SJCRH30 (cell line): ENCODE measurements at places on chromosomes 2 and 18.

DNA sequence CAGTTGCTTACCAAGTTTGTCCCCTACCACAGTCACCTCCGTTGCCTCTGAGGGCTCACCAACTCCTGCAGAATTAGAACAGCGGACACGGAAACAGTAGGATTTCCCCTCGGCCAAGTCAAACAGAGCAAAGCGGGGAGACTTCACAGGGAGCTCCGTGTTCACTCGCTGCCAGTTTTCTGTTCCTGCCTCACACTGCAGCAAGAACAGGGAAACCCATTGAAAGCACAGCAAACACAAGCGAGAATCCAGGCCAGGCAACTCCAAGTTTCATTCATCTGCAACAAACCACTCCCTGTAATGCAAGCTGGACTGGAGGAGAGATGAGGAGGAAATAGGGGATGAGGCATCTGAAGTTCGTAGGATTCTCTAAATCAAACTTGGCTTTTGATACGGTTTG is 84.2 kb downstream of the MYOM1 start:
- H3K27ac ChIP-seq: no peak overlapping the region
- H3K27me3 ChIP-seq: no peaks in the 10 kb centered on the region
- no peaks in the 10 kb centered on the region for H3K4me1 ChIP-seq
- H3K4me3 ChIP-seq: no peak overlapping the region

- DNase-seq: no peak
- H3K27me3 ChIP-seq: peaks cover 4% of the 10 kb centered on the region
- H3K27ac ChIP-seq: no peak overlapping the region
- H3K4me3 ChIP-seq: no peak overlapping the region
Observed at GRCh38 chr2:1584691-1585485, 159.4 kb downstream of the PXDN start.

DNA sequence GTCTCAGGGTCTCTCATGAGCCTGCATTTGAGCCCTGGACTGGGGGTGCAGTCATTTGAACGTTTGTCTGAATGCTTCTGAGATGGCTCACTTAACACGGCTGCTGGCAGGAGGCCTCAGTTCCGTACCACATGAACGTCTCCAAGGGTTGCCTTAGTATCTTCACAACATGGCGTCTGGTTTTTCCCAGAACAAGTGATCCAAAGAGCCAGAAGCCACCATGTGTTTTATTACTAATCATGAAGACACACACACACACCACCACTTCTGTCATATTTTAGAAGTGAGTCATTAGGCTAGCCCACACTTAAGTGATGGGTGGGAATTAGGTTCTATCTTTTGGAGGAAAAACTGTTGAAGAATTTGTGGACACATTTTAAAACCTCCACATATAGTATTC is 15.0 kb upstream of the MYO1B start:
- no peak overlapping the region for H3K4me3 ChIP-seq
- H3K4me1 ChIP-seq: peaks cover 8% of the 10 kb centered on the region
- no peaks in the 10 kb centered on the region for H3K36me3 ChIP-seq

- no peaks in the 10 kb centered on the region for H3K36me3 ChIP-seq
- peak; percentile 22 for DNase-seq
- no peaks in the 10 kb centered on the region for H3K4me1 ChIP-seq
- H3K27ac ChIP-seq: no peak overlapping the region
Observed at GRCh38 chr18:69469444-69469919, 68.8 kb downstream of the DOK6 start.

DNA sequence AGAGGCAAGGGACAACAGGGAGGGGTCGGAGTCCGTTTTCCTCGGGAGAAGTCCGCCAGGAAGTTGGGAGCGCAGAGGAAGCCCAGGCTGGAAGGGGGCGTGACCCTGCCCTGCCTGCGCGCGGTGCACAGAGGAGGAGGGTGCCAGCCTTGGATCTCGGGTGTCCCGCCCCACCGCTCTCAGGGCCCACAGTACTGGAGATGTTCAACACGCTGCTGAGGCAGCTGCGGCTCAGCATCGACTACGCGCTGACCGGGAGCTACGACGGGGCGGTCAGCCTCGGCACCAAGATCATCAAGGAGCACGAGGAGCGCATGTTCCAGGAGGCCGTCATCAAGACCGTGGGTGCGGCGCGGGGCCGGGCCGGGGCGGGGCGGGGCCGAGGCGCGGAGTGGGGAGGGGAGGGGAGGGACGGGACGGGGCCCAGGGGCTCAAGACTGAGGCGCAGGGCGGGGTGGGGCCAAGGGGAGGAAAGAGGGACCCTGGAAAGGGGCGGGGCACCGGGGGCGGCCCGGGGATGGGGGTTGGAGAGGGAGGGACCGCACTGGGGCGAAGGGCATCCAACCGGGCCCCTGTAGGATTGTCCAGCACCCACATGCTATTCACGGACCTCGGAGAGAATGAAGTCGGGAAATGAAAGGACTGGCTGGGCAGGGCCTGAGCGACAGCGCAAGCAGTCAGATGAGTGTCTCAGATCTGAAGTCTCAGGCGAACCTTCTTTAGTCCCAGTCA is 36.6 kb downstream of the POMC start:
- no peaks in the 10 kb centered on the region for H3K36me3 ChIP-seq
- no peaks in the 10 kb centered on the region for H3K27me3 ChIP-seq
- no peaks in the 10 kb centered on the region for H3K4me1 ChIP-seq
- no peak for DNase-seq
- H3K4me3 ChIP-seq: no peak overlapping the region

DNA sequence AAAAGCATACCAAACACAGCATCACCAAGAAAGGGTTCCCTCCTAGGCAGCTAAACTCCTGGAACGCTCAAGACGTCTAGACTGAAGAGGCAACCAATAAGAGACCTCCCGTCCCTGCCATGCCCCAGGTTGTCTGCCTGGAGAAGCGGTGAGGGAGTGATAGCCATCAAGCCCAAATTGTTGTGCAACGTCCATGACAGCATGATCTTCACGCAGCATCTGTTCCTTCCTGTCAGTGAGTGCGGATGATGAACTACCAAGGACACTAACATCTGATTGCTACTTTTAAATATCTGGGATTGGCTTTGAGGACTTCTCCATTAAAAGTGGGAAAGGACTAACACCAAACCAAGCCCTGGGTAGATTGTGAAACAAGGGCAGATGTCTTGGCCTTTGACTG is 149.7 kb downstream of the TXNL1 start:
- no peaks in the 10 kb centered on the region for H3K36me3 ChIP-seq
- H3K27me3 ChIP-seq: no peaks in the 10 kb centered on the region
- no peak for DNase-seq
- no peaks in the 10 kb centered on the region for H3K4me1 ChIP-seq
- H3K27ac ChIP-seq: no peak overlapping the region

GRCh38 chr2:230947235-230947576 is 22.2 kb upstream of the GPR55 start:
- no peak overlapping the region for H3K4me3 ChIP-seq
- H3K36me3 ChIP-seq: no peaks in the 10 kb centered on the region
- H3K27me3 ChIP-seq: peaks cover 4% of the 10 kb centered on the region; the same call in 1 of the 2 replicates
- H3K27ac ChIP-seq: no peak overlapping the region
- no peak for DNase-seq

- DNase-seq: no peak
- H3K4me3 ChIP-seq: no peak overlapping the region
- H3K27me3 ChIP-seq: no peaks in the 10 kb centered on the region
- H3K36me3 ChIP-seq: no peaks in the 10 kb centered on the region
- no peak overlapping the region for H3K27ac ChIP-seq
Observed at GRCh38 chr2:22795287-22795866, 589.6 kb upstream of the KLHL29 start.

GRCh38 chr2:79638954-79639353 is 126.1 kb downstream of the CTNNA2 start:
- H3K4me3 ChIP-seq: no peak overlapping the region
- no peak for DNase-seq
- H3K27me3 ChIP-seq: peaks cover 7% of the 10 kb centered on the region; the same call in 1 of the 2 replicates
- no peak overlapping the region for H3K27ac ChIP-seq

DNA sequence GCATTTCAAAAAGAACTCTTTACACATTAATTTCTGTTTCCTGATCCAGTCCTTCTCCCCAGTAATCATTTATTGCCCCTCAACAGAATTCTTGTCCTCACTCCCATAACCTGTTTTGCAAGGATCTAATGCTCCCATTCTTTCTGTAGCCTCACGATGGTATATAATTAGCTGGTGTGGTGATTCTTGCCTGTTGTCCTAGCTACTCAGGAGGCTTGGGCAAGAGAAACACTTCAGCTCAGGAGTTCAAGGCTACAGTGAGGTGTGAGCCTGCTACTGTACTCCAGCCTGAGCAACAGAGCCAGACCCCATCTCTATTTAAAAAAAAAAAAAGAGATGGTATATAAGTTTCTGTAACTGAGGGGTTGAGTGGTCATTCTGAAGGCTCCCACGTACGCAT is 7.7 kb upstream of the TRAPPC8 start:
- DNase-seq: no peak
- no peak overlapping the region for H3K4me3 ChIP-seq
- H3K36me3 ChIP-seq: no peaks in the 10 kb centered on the region

- H3K27me3 ChIP-seq: no peaks in the 10 kb centered on the region
- no peaks in the 10 kb centered on the region for H3K4me1 ChIP-seq
- H3K4me3 ChIP-seq: no peak overlapping the region
- H3K27ac ChIP-seq: no peak overlapping the region
- no peaks in the 10 kb centered on the region for H3K36me3 ChIP-seq
- no peak for DNase-seq
Observed at GRCh38 chr18:10371165-10371564, 83.3 kb upstream of the APCDD1 start.

DNA sequence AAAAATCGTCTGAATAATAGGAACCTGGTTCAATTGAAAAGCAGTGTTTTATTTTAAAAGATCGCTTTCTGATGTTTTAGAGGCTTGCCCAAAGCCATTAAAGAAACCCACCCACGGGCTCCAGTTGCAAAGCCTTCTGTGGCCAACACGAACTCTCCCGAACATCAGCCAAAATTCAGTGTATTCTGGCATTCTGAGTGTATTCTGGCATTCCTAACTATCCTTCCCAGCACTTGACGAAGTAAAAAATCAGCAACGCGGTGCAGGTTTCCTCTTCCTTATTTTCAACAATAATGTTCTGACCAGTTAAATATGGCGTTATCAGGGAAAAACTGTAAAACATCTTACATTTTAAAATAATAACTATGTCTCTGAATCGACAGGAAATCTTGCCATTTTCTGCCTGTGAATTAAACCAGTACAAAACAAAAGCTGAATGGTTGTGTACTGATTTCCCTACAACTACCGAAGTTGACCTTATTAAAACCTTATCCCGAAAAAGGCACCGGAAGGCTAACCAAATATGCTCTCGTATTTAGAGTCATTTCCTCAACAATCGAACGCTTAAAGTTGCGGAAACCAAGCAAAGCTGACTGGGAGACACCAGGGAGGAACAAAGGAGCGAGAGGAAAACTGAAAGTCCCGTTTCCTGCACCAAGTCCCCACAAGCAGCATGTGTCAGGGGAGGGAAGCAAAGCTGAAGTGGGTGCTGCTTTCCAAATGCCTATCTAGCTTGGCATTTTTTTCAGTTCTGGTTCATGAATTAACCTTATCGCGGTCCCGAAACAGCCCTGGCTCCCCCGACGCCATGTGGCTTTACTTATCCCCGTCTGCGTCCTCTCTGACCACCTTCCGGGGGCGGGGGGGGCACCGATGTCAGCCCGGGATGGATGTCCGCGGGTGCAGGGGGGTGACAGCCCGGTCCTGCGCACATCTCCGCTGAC is 44.3 kb downstream of the ZNF516 start:
- H3K4me3 ChIP-seq: peak overlapping the region; percentile 60
- H3K36me3 ChIP-seq: no peaks in the 10 kb centered on the region
- H3K27ac ChIP-seq: peak overlapping the region; percentile 77
- H3K27me3 ChIP-seq: no peaks in the 10 kb centered on the region
- DNase-seq: peak; percentile 34
- H3K4me1 ChIP-seq: peaks cover 9% of the 10 kb centered on the region; the same call in 1 of the 2 replicates

- 0 out of 2 replicates have a peak, but pooled peaks cover 4% of the 10 kb centered on the region for H3K27me3 ChIP-seq
- H3K36me3 ChIP-seq: no peaks in the 10 kb centered on the region
- no peak for DNase-seq
- no peak overlapping the region for H3K4me3 ChIP-seq
Observed at GRCh38 chr2:134014196-134014960, 239.5 kb upstream of the MGAT5 start.

DNA sequence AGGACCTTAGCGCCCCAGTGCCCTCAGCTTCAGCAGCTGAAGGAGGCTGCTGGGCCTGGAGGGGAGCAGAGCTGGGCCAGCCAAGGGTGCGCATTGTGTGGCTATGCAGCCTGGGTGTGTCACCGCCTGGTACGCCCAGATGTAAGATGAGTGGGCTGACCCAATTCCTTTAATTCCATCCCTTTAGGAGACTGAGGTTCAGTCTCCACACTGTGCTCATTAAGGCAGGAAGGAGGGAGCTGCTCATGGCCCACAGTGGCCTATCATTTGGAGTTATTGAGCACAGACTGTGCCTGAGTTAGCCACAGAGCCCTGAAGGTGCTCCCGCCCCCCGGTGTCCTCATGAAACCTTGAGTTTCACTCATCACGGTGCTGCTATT is 194.1 kb upstream of the GLI2 start:
- H3K4me3 ChIP-seq: no peak overlapping the region
- H3K4me1 ChIP-seq: peaks cover 2% of the 10 kb centered on the region; the same call in 1 of the 2 replicates
- no peak overlapping the region for H3K27ac ChIP-seq
- no peak for DNase-seq
- no peaks in the 10 kb centered on the region for H3K36me3 ChIP-seq
- H3K27me3 ChIP-seq: 0 out of 2 replicates have a peak, but pooled peaks cover 11% of the 10 kb centered on the region

GRCh38 chr2:149185942-149186490 is 144.4 kb upstream of the LYPD6 start:
- no peak overlapping the region for H3K27ac ChIP-seq
- H3K27me3 ChIP-seq: no peaks in the 10 kb centered on the region
- H3K4me3 ChIP-seq: no peak overlapping the region
- H3K4me1 ChIP-seq: no peaks in the 10 kb centered on the region

GRCh38 chr2:134461511-134461910 is 207.6 kb downstream of the MGAT5 start:
- H3K27me3 ChIP-seq: no peaks in the 10 kb centered on the region; the same call in 1 of the 2 replicates
- no peak for DNase-seq
- H3K4me3 ChIP-seq: no peak overlapping the region
- H3K36me3 ChIP-seq: no peaks in the 10 kb centered on the region

DNA sequence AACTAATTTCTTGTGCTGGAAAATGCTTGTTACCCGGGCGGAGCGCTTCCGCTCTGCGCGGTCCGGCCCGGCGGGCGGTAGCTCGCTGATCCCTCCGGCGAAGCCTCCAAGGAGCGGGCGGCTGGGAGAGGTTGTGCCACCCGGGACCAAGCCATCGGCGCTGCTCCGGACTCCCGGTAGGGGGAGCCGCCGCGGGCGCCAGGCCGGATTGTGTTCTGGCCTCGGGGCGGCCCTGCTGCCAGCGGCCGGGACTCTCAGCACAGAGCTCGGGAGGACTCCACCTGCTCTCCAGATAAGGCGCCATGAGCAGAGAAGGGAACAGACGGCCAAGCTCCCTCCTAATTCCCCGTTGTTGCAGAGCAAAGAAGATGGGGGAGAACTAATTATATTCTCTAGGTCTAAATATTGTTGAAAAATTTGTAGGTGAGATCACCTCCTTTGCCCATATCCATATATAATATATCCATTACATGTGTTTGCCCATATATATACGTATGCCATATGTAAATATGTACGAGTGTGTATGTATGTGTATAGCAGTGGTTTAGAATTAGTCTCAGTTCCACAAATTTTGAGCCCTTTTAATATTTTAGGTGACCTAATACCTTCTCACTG is 13.8 kb upstream of the SATB2 start:
- no peaks in the 10 kb centered on the region for H3K36me3 ChIP-seq
- H3K27ac ChIP-seq: no peak overlapping the region
- H3K27me3 ChIP-seq: no peaks in the 10 kb centered on the region
- no peak for DNase-seq
- no peaks in the 10 kb centered on the region for H3K4me1 ChIP-seq
